ENCODE measurements at places on chromosomes 5 and 9.

- no peak for DNase-seq
Observed at GRCh38 chr5:55360190-55360589, 52.4 kb downstream of the MTREX start.

GRCh38 chr5:55232271-55232984 is 980 bp downstream of the CCNO start:
- no peak for DNase-seq

- no peak for DNase-seq
Observed at GRCh38 chr5:128019391-128019790, 64.2 kb upstream of the SLC12A2 start.

DNA sequence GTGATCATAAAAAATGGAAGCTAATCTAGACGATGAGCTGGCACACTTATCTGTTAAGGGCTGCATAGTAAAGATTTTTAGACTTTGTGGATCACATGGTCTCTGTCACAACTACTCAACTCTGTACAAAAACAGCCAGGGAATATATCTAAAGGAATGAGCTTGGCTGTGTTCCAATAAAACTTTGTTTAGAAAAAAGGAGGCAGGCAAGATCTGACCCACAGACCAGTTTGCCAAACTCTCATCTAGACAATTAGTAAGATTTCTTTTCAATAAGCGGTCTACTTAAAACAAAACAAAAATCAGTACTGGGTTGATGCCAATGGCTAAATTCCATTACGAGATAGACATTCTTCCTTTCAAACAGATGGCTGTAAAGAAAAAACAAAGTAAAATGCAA is 53.0 kb upstream of the RETREG1 start:
- no peak for DNase-seq

DNA sequence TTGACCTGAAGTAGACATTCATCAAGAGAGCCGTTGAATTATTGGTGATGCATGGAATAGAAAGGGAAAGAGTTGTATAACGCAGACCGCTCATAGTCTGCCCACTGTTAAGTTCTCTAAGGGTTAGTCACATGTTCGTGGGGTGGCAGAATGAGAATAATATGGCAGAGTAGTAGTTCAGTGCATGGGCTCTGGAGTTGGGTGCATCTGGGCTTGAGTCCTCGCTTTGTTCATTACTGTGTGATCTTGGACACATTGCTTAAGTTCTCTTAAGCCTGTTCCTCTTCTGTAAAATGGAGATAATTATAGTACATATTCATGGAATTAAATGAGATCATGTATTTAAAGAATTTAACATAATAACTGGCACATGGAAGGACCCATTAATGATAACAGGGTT is 23.6 kb downstream of the TNPO1 start:
- DNase-seq, result no peak

DNA sequence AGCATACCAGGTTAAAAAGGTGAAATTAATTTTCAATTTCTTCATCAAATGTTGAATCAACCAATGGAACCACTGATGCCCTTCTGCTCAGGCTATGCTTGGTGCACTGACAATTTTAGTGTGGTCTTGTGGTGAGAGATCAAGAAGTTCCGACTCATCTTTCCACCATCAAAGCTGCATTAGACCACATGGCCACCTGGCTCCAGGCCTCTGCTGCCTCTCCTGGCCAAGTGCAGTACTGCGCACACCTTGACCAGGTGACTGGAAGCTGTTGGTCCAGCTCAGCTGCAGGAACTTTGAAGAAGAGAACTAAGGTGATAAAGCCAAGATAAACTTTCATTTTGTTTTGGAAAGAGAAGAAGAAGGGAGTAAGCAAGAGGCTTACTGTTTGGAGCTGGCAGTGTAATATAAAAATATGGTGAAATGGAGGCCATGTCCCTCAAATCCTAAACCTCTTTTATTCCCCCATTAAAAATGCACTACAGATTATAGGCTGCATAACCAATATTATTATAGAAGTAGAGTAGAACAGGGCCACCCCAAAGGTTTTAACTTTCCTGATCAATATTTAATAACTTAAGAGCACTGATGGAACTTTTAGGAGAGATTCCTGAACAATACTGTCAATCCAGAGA is 315.5 kb upstream of the C9orf72 start:
- no peak for DNase-seq

- DNase-seq, result no peak
Observed at GRCh38 chr5:172162323-172162986, 25.6 kb downstream of the STK10 start.

- no peak for DNase-seq
Observed at GRCh38 chr5:167242701-167243100, 1048.7 kb upstream of the WWC1 start.

- no peak for DNase-seq
Observed at GRCh38 chr9:25282946-25283345, 395.3 kb downstream of the TUSC1 start.

GRCh38 chr9:61673664-61674381 is 484.0 kb downstream of the SPATA31A7 start:
- DNase-seq, result no peak

GRCh38 chr5:105544300-105544699 is 1981.7 kb upstream of the NUDT12 start:
- no peak for DNase-seq

DNA sequence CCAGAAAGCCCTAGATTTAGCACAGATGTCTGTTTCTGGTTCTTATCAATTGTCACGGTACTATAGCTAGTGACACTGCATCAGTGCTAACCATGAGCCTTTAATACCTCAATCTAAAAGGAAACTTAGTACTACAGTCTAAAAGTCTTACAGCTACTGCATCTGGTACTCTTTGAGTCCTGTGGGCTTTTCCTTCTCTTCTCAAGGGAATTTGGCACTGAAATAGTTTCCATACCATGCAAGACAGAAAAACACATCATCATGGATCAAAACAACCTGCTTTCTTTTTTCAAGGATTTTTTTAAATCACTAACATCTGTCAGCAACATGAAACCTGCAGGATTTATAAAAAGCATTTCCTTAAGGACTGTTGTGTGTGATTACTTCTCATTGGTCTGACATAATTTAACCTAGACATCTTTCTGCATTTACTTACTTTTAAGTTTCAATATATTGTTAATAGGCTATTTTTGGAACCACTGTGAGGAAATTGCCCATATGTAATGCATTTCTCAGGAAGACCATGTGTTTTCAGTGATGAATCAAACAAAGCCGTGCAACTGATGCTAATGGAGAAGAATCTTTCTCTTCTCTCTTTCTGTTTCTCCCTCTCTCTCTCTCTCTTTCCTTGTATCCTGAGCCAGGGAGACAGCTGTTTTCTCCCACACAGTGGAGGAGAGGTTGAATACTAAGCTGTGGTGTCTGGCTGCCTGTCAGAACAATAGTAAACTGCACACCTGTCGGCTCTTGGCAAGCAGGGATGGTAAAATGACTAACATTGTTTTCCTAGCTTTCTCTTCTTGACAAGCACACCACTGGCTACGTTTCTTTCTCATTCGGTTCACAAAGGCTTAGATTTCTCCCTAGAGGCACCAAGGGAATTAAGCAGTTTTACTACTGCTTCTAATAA is 273.4 kb downstream of the CSNK1G3 start:
- DNase-seq, result no peak

DNA sequence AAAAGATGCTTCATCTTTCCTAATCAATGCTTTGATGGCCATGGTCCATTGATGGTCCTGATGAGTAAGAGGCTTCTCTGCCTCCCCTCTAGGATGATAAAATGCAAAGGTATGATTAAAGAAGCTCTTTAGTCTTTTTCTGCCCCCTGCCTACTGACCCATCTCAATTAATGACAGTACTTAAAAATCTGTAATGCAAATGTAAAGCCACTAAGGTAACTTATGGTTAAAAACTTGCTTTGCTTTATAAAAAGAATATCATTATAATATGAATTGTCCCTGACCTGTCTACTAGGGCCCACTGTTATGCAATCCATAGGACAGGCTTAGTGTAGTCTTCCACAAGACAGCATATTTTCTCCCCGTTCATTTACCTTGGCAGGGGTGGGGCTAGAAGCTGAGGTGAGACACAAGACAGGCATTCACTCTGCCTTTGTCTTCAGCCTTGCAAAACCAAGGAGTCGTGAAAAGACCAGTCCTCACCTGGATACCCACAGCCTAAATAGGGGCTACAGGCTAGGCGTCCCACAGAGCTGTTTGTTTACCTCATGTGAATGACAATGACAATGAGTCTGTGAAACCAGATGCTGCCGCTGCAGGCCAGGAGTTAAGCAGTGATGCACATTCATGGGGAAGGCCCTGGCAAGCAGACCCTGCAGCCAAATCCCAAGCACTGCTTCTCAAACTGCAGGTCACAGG is 60.4 kb downstream of the BNC2 start:
- DNase-seq, result no peak

- DNase-seq, result no peak
Observed at GRCh38 chr9:114906922-114907571, 23.3 kb downstream of the TNFSF8 start.

DNA sequence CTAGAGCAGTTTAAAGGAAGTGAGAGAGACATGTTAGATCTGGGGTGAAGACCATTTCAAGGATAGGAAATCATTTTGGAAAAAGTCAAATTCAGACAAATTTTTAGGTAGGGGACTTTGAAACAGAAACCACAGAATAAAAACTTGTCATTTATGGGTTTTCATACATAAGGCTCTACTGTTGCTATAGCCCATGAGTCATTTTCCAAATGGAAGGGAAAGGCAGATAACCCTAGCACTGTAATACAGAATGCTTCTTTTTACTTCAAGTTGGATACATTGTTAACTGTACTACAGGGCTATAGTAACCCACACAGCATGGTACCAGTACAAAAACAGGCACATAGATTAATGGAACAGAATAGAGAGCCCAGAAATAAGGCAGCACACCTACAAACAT is 455.4 kb downstream of the EBF1 start:
- no peak for DNase-seq

DNA sequence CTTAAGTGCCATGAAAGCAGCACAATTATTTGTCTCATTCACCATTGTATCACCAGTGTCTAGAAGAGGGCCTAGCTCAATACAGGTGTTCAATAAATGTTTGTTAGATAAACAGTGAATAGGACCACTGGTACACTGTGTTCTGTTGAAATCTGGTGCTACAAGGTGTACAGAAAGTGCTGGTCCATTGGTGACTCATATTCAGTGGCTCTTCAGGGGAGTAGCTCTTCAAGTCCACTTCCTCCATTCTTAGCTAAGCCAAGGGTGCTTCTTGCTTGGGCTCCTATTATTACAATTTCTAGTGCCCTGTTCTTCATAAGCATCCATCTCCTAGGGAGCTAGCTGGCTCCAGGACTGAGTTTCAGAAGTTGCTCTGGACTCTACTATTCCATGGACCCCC is 6.4 kb upstream of the FCHO2 start:
- no peak for DNase-seq

DNA sequence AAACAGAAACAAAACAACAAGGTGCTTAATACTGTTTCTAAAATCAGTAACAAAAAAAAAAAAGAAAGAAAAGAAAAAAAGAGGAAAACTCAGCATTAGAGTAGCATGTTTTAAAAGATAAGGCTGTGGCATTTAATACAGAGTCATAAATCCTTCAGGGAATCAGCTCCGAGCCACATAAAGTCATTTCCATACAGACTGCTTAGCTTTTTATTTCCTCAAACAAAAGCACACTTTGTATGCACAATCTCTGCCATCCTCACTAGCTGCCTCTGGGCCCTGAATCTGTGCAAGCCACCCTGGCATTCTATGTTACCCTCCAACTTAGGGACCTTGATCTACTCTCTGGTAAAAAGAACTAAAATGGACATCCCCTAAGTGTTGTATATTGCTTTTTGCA is 87.6 kb downstream of the SEMA6A start:
- DNase-seq, result no peak

- peak; percentile 73 for DNase-seq
Observed at GRCh38 chr5:95973793-95974325, 12.2 kb upstream of the ELL2 start.

GRCh38 chr5:120848883-120849282 is 384.8 kb downstream of the PRR16 start:
- no peak for DNase-seq

DNA sequence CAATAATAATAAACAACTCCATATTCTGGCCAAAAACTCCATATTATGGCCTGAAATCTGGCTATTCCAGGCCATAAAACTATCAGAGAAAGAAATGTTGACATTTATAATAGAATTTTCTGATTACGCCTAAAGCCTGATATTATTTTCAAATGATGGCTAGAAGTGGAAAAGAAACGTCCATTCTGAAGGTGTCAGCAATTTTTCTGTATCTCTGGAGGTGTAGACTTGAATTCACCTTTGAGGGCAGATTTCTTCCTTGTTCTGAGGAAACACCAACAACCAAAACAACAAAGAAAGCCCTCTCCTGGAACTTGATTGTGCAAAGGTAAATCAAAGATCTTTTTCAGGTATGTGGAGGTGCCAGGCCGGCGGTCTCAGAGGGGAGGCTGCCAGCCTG is 390.7 kb downstream of the DMAC1 start:
- DNase-seq, result no peak

DNA sequence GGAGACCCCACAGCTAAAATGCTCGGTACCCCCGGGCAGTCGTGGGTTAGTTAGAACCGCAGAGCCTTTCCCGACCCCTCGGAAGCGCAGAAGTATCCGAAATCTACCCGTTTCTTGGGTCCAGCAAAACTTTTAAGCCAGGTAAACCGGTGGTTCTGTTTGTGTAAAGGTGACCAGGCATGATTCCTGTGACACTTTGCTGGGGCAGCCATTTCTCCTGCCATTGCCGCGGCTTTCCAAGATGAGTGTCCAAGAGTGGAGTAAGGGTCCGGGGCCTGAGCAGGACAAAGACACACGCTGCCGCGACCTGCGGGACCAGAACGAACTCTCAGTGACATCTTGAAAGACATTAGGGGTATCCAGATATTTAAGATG is 655 bp downstream of the MARVELD2 start:
- no peak for DNase-seq

DNA sequence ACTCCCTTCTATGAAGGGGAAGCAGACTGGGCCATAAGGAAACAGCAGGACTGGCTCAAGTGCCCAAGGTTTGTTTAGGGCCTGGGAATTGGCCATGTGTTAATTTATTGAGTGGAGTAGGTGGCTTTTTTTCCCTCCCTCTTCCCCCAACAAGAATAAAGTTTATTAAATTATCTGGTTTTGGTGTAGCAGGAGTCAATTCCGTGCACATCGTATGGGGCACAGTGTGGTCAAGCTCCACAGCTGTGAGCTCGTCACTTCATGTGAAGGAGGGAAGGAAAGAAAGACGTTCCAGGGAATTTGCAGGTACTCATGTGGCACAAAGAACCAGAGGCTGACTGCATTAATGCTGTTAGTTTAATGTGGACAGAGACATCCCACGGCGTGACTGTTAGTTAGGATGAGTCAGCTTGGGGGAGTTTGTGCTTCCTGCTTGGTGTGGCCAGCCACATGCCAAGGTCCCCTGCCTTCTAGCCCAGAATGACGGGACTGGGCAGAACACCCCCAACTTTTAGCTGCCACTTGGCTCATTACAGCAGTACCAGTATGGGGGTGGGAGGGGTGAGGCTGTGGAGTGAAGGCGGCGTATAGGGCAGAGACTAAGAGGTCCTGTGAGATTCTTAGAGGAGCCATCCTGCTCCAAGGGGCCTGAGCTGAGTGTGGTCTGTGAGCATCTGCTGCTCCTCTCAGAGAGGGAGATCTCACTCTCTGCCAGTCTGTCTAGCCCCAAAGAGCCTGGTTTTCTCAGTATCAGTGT is 33.2 kb downstream of the CSF1R start:
- DNase-seq, result no peak

Data from T-helper 1 cell (primary cell).